Activated CD4-positive, alpha-beta memory T cell treated with anti-CD3 and anti-CD28 coated beads, Interleukin-2, amount 10 ng/mL, durations not matched to agents 7 days and 5 days (primary cell): ENCODE measurements at places on chromosomes 6 and 20. TPM values are rescaled to one million over a fixed set of nuclear protein-coding genes. Genes with fewer than 3 reads are reported as not detected.
A peak's percentile ranks its signal among the peaks of the same experiment; 100 is the strongest.

DNA sequence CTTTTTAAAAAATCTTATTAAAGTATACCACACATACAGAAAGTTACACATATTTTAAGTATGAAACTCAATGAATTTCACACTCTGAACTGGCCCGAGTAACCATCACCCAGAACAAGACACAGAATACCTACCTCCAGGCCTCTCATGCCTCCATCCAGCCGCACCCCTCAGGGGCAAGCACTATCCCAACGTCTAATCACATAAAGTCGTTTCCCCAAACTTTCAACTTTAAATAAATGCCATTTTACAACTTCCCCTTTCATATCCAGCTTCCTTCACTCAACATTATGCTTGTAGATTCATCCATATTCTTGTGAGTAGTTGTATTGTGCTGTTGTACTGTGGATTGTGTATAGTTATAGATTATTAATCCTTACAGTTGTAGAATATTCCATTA lies 539.1 kb downstream of the CD83 start:
- H3K4me3 ChIP-seq = no peak overlapping the region
- H3K27me3 ChIP-seq = peaks cover 17% of the 10 kb centered on the region
- no peak for DNase-seq
- H3K4me1 ChIP-seq = peaks cover 30% of the 10 kb centered on the region
- peak overlapping the region; percentile 47 for H3K27ac ChIP-seq

DNA sequence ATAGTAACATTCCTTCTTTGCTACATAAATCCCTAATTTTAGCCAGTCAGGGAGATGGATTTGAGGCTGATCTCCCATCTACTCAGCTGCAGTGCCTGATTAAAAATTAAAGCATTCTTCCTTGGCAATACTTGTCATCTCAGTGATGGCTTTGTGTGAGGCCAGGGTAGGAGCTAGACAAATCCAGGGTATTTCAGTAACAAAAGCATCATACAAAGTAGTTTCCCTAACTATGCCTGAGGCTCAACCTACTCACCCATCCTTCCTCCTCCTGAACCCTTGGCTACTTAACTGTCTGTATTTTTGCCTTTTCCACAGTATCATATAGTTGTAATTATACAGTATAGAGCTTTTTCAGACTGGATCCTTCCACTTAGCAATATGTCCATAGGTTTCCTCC lies 37.7 kb downstream of the HLA-DRB5 start:
- H3K4me1 ChIP-seq = no peaks in the 10 kb centered on the region
- H3K27ac ChIP-seq = no peak overlapping the region
- H3K36me3 ChIP-seq = no peaks in the 10 kb centered on the region
- no peak overlapping the region for H3K4me3 ChIP-seq
- DNase-seq = no peak

DNA sequence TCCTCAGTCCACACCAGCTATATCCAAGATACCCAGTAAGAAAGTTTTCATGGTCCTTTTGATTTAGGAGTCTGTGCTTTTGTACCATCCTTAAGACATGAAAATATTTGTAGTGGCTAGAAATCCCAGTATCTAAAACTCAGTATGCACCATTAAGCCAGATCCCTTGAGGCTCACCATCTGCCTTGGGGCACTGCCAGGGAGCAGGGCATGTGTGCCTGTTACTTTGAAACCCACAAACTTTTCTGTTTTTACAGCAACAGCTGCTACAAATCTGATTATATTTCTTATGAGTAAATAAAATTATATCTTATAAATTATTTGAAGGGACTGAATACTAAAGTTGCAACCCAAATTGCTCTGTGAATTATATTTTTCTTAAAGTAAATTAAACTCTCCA lies 290.5 kb upstream of the MANEA start:
- DNase-seq = no peak
- H3K27ac ChIP-seq = no peak overlapping the region
- no peaks in the 10 kb centered on the region for H3K27me3 ChIP-seq
- H3K4me1 ChIP-seq = no peaks in the 10 kb centered on the region
- H3K4me3 ChIP-seq = no peak overlapping the region

DNA sequence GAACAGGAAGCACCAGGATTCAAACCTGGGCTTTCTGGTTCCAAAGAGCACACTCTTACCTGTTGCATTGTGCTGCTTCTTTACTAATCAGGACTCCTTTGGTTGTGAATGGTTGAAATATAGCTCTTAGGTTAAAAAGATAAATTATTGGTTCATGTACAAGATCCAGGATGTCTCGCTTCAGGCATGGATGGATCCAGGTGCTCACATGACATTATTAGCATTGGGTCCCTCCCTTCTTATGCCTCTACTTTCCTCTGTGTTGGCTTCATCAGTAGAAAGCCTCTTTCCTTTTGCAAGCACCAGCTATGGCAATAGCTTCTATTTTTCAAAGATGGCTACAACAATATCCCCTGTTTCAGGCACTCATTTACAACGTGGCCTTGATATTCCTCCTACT lies 217.7 kb upstream of the SULF2 start:
- H3K36me3 ChIP-seq = no peaks in the 10 kb centered on the region
- no peak overlapping the region for H3K4me3 ChIP-seq
- H3K4me1 ChIP-seq = no peaks in the 10 kb centered on the region
- no peaks in the 10 kb centered on the region for H3K27me3 ChIP-seq
- H3K27ac ChIP-seq = no peak overlapping the region
- DNase-seq = no peak

DNA sequence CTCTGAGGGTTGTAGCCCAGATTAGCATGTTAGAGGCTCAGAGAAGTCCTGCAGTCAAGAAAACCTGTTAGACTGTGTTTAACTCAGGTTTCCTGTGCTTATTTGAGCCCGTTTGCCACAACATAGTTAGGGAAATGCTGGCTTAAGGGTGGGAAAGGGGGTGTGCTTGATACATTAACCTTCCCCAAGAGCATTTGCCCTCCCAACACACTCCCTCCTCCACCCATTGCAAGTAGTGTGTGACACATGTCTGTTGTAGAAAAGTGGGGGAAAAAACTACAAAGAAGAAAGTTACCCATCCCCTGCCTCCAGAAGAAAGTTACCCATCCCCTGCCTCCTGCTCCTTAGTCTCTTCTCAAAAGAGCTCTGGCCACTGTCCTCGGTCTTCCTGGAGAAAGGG lies 36.8 kb upstream of the MRPS18A start:
- no peaks in the 10 kb centered on the region for H3K36me3 ChIP-seq
- peak overlapping the region; percentile 81 for H3K27ac ChIP-seq

DNAH8 gene
- total RNA-seq = 0.03 TPM

CCN5 gene
- total RNA-seq = not detected

CPXM1 gene
- total RNA-seq = 0.20 TPM
